ENCODE measurements at places on chromosomes 3 and 15.

DNA sequence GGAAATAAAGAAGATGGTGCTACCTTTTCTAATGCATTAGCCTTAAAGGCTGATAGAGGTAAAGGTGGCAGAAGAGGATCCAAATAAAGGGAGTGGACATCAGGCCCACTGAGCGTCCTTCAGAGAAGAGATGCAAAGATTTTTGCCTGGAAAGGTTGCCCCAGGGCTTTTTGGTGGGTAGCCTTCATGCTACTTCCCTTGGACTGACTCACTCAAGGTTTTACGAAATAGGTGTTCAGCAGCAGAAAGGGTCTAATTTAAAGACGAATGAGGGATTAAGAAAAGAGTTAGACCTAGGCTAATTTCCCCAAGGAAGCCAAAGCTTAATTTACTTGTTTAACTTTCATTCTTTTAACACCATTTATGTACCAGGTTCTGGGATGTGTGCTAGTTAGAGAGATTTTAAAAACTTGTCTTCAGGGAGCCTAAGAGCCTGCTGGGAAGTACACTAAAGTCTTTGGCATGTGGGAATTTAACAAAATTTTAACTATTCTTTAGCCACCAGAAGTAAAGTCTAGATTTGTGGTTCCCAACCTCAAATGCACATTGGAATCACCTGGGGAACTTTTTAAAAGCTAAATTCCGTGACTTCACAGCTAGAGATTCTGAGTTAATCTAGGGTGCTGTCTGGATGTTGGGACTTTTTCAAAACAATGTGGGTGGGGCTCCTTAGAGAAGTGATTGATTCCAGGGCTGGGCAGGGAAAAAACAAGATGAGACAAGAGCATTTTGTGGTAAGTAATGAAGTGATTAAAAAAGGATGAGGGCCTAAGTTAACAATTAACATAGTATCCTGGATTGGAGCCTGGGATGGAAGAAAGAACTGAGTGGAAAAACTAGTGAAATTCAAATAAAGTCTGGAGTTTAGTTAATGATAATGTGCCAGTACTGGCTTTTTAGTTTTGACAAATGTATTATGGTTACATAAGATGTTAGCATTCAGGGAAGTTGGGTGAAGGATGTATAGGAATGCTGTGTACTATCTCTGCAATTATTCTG, 3.4 kb downstream of the IL20RB start:
- no peak for DNase-seq

GRCh38 chr3:105957722-105958121, 88.9 kb upstream of the CBLB start:
- DNase-seq: no peak

GRCh38 chr3:159499031-159499793, 489.4 kb upstream of the IL12A start:
- no peak for DNase-seq

DNA sequence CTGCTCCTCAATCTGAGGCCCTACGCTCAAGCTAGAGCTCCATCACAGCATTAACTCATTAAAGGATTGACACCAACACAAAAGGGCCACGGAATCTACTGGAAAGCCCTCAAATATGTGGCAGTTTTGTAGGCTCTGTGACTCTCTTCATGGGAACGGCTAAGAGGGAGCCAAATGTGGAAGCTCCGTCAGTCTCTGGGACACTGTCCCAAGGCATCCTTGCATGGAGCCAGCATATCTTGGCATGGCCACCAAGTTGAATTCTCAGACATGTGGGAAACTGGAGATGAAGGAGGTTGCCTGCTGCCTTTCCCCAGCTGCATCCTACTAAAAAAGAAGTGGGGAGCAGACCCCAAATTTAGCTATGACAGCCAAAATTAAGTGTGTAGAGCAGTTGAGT, 296.9 kb downstream of the NTRK3 start:
- no peak for DNase-seq

DNA sequence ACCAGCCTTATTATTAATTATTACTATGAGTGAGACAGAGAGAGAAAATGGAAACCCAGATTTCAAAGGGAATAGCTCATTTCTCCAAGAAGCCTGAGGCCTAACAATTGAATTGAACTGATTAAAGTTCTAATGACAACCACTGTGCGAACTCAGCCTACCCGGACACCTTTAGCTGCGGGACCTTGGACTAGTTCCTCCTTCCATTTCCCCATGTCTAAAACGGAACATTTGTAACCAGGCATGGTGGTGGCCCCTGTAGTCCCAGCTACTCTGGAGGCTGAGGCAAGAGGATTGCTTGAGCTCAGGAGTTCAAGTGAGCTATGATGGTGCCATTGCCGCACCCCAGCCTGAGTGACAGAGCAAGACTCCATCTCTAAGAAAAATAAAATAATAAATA, 16.4 kb upstream of the RTP2 start:
- DNase-seq: no peak

DNA sequence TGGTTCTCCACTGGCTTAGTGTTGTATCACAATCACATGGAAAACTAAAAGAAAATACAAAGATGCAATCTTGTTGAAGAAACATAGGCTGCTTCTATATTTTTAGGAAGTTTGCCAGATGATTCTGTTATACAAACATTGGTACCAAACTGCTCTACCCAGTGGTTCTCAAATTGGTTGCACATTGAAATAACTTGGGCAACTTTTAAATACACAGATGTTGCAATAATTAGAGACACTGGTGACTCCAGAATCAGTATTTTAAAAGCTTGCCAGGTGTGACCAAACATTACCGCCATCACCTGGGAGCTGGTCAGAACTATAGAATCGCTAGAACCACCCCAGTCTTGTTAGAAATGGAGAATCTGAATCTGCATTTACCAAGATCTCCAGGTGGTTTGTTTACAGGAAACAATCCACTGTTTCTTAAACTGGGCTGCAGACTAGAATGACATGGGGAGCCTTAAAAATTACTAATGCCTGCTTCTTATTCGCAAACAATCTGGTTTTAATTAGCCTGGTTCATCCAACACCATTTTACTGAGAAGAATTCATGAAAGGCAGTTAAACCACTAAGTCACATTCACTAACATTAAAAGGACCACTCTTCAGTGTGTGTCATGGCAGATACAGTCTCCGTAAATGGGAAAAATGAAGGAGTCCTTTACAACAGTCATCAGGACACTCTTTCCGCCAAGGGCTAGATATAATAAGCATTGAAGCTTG, 76.5 kb downstream of the ACAP2 start:
- DNase-seq: no peak

- no peak for DNase-seq
Observed at GRCh38 chr15:45378913-45379262, 544 bp upstream of the GATM start.

GRCh38 chr3:62604751-62605351, 231.5 kb upstream of the FEZF2 start:
- DNase-seq: no peak

GRCh38 chr3:141858312-141858711, 18.1 kb upstream of the ATP1B3 start:
- no peak for DNase-seq

- no peak for DNase-seq
Observed at GRCh38 chr3:32632533-32633265, 52.3 kb upstream of the CNOT10 start.

GRCh38 chr3:71562938-71563337, 20.6 kb downstream of the FOXP1 start:
- DNase-seq: no peak

GRCh38 chr3:154496978-154497377, 67.0 kb upstream of the GPR149 start:
- DNase-seq: no peak

DNA sequence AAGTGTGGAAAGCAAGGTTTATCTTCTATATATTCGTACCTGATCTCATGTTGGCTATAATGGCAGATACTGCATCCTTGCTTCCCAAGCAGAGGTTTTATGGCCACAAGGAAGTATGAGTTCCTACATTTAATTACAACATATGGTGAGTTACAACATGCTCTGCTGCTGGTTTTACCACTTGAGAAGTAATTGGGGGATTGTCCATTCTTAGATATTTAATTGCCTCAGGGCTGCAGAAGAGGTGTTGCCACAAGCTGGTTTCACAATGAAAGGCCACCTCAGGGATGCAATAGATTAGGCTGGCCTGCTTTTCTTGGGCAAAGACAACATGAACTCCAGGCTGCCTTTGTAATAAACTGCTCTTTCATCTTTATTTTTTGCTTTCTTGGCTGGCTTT, 48.6 kb downstream of the RAP2B start:
- DNase-seq: no peak

- DNase-seq: no peak
Observed at GRCh38 chr3:32815841-32816438, 1.9 kb upstream of the TRIM71 start.

- DNase-seq: no peak
Observed at GRCh38 chr3:53145713-53146080, 15.3 kb upstream of the PRKCD start.

- no peak for DNase-seq
Observed at GRCh38 chr15:91473894-91474545, 374.0 kb downstream of the SV2B start.

GRCh38 chr3:37974121-37975083, 16.2 kb upstream of the VILL start:
- peak; percentile 39 for DNase-seq

DNA sequence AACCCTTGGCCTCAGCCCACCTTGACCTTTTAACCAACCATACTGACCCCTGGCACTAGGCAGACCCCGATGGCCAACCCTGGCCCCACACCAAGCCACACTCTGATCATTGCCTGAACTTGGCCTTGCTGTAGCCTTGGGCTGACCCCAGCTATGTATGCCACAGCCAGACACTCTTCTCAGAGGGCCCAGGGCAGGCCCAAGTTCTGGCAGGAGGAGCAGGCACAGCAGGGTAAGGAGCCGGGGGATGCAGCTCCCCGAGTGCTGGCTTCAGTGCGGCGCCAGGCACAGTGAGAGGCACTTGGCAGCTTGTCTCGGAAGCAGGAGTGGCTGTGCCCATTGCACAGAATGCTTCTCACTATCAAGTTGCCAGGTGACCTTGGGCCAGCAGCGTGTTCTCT, 22.3 kb downstream of the PRR20G start:
- no peak for DNase-seq

GRCh38 chr3:151062611-151063010, 22.9 kb upstream of the MED12L start:
- DNase-seq: no peak

- DNase-seq: no peak
Observed at GRCh38 chr3:100063929-100064461, 50.3 kb downstream of the FILIP1L start.

DNA sequence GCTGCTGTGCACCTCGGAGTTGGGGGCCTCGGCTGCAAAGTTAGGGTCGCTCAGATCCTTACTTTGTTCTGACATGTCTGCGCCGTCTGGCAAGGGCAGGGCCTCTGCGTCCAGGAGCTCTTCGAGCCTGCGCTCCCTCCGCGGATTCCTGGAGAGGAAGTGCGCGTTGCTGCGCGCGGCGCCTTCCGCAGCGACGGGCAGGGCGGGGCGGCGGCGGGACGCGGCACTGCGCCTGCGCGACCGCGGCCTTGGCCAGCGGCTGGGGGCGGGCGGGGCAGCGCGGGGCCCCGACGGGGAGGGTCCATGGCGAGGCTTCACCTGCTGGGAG, at the start of gene NDN:
NDN (minus strand) TSS at position 163 of the 328 bp plus-strand sequence; CDS start at position 75, 88 bp downstream.
- no peak for DNase-seq

DNA sequence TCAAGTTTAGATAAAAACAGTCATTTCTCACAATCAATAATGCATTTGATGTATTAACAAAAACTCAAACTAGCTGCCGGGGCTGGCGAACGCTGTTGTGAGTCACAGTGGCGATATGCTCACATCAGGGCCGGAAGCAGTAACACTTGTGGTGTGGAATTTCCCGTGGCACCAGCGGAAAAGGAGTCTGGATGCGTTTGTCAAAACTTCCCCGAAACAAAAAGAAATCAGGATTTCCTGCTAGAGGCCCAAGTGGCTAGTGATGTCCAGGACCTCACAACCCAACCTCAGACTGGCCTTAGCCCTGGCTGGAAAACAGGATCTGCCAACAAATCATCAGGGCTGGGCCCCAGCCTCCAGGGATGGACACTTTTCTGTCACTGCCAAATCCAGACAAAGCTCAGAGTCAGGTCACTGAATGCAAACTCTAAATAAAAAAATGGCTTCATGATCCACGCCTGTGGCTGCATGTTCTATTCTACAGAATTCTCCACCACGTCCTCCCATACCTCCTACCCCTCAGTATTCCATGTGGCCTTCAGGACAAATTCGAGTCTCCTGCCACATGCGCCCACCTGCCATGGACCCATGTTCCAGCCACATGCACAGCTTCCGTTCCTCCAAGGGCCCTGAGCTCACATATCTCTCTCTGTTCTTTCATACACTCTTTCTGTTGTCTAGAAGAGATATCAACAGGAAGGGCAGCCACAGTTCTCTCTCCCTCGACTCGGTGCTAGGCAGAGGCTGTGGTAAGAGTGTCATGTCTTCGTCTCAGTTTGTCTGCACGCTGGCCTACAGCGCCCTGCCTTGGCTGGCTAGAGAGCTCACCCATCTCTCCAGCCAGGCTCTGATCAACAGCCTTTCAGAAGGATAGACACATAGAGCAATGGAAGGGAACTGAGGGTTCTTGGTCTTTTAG, 35.4 kb downstream of the EHD4 start:
- no peak for DNase-seq

Data from astrocyte of the cerebellum (primary cell).